ENCODE measurements at places on chromosomes 2 and 18.

DNA sequence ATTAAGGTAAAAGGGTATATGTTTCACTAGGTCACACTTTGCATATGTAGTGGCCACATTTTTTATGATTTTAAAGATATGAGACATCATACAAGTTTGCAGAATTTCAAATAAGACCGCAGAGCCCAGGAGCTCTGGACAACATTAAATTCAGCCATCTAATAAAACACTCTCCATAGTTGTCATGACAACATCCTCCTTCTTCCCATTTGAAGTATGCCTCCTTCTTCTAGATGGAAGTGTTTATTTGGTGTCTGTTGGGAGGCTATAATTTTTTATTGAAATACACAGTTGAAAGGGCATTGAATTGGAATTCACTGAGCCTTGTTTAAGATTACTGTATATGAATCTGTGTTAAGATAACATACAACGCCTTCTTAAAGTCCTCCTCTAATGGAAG lies 467.3 kb downstream of the CMPK2 start:
- DNase-seq, result no peak

- DNase-seq, result no peak
These were observed 282.8 kb downstream of the ZEB2 start for GRCh38 chr2:144237108-144237507.

DNA sequence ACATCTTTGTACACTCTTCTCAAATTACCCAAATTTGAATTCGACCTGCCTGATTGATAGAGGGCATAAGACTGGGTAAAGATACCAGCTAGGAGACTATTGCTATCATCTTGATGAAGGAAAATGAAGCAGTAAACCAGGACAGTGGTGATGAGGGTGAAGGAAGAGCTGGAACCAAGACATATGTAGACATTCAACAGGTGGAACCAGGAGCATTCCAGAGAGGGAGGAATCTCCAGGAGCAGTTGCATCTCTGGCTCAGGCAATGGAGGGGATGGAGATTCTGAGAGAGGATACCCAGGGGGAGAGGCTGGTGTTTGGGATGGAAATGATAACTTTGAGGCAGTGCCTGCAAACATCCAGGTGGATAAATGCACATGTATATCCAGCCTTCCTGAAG lies 41.6 kb downstream of the SDC1 start:
- DNase-seq, result no peak

GRCh38 chr2:173059971-173060461 lies 15.6 kb upstream of the MAP3K20 start:
- DNase-seq, result no peak

Measured in NCI-H446 treated with DMSO at 0.1 percent for 48 hours (cell line).